Upper lobe of right lung (tissue), 1 donor: ENCODE measurements at places on chromosomes 1 and 21. TPM values are rescaled to one million over a fixed set of nuclear protein-coding genes. Genes with fewer than 3 reads are reported as not detected.

- no peak overlapping the region for H3K4me3 ChIP-seq
- no peaks in the 10 kb centered on the region for H3K4me1 ChIP-seq
Measured at GRCh38 chr1:200392625-200393185, 17.1 kb downstream of the ZNF281 start.

MMEL1 gene
- 3.2 TPM for total RNA-seq

DNA sequence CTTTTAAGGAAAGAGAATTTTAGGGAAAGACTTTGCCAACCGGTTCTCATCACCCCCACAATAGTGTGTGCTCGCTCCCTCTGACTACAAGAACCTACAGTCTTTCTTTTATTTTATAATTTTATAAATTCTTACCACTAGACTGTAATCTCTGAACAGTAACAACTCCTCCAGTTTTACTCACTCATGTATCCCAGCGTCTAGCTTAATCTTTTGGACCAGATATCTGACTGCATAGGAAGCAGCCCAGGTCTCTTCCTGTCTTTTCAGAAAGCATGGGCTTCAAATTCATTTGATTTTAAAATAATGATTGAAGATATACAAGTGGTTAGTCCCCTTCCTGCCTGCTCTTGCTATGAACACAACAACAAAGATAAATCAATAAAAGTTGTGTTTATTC, 19.0 kb upstream of the DUSP10 start:
- no peak overlapping the region for H3K4me3 ChIP-seq
- no peaks in the 10 kb centered on the region for H3K27me3 ChIP-seq
- DNase-seq, result no peak
- no peaks in the 10 kb centered on the region for H3K4me1 ChIP-seq

- no peaks in the 10 kb centered on the region for H3K4me1 ChIP-seq
- peaks cover 4% of the 10 kb centered on the region for H3K27me3 ChIP-seq
- DNase-seq, result no peak
- no peak overlapping the region for H3K4me3 ChIP-seq
Measured at GRCh38 chr1:100545855-100546254, 7.9 kb downstream of the GPR88 start.

MX1 gene
- total RNA-seq, result 142 TPM
